ENCODE measurements at places on chromosomes 16 and 17.

GRCh38 chr17:32330147-32330546 is 11.8 kb downstream of the C17orf75 start:
- no peak for DNase-seq

GRCh38 chr17:64653325-64653984 is 8.7 kb downstream of the SMURF2 start:
- no peak for DNase-seq

- DNase-seq, result no peak
These were observed 79.2 kb downstream of the MYH11 start for GRCh38 chr16:15777533-15778203.

- DNase-seq, result no peak
These were observed 5.8 kb upstream of the KIFC3 start for GRCh38 chr16:57807968-57808528.

DNA sequence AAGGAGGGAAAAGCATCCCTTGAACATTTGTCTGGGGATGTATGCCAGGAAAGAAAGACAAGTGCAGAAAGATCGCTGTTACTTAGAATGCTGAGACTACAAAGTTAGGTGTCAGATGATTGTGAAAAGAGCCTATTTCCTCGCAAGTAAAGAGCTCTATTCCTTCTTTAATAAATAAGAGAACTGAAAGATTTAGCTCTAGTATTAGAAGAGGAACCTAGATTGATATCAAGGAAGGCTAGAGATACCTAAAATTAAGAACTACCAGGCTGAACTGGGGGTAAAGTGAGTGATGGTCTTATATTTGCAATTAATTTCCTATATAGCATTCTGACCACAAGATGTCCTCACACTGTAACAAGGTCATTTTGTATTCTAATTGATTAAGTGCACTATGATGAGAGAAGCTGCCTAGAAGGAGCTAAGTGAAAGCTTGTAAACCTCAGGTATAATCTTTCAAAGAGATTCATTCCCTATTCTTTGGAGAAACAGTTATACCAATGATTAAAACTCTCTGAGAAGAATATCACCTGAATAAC is 62.3 kb downstream of the SSH2 start:
- no peak for DNase-seq

- DNase-seq, result no peak
These were observed 20.9 kb downstream of the TNS4 start for GRCh38 chr17:40480501-40481003.

GRCh38 chr17:44359458-44360143 is 4.1 kb downstream of the FAM171A2 start:
- no peak for DNase-seq

- no peak for DNase-seq
These were observed 169.6 kb downstream of the XYLT1 start for GRCh38 chr16:17301184-17301583.

DNA sequence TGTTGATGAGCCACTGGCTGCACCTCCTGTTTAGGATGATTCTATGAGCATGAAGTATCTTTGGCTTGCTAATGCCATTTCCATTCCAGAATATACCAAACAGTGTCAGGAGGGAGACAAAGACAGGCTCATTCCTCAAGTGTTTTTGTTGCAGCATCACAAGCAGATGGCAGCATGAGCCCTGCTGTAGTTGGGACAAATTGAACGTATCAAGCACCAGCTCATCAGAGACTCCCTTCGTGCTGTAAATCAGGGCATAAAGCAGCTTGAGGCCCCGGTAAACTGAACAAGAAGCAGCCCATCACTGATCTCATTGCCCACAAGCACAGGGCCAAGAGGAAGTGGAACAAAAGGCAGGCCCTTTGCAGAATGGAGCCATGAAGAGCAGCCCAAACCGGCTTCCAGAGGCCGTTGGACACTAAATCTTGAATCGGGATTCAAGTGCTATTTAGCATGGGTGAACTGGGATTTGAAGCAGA is 45.9 kb upstream of the HS3ST3A1 start:
- DNase-seq, result no peak

DNA sequence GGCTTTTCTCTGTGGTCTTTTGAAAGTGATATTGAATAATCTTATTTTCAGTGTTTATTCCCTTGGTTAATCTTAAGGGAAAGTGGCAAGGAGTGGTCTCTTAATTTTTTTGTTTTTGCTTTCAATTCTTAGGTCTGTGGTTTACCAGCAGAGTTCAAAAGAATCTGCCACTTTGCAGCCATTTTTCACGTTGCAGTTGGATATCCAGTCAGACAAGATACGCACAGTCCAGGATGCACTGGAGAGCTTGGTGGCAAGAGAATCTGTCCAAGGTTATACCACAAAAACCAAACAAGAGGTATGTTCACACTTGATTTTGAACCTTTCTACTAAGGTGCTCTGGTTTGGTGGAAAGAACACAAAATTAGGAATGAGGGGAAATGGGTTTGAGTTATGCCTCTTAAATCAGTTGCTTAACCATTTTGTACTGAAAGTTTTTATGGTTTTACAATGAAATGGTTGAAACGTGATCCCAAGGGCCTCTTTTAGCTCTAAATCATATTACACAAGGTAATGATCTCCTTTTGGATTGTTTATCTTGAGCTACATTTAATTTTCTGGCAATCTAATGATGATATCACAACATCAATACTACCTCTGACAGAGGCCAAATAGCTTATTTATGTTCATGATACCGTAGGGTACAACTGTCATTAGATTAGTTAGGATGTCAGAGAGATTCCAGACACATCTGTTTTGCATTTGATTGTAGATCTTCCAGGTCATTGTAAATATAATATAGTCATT is 51.6 kb upstream of the CRISPLD2 start:
- DNase-seq, result no peak

DNA sequence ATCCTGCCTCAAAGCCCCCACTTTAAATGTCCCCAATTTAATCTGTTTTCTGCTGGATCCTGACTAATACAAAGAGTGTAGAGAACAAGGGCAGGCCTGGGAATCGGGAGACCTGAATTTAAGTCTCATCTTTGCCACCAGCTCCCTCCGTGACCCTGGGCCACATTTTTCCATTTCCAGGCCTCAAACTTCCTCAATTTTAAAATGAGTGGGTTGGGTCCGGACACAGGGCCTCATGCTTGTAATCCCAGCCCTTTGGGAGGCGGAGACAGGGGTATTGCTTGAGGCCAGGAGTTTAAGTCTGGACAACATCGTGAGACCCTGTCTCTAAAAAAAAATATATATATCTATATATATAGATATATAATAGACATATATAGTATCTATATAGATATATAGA is 61.4 kb downstream of the SRL start:
- no peak for DNase-seq

DNA sequence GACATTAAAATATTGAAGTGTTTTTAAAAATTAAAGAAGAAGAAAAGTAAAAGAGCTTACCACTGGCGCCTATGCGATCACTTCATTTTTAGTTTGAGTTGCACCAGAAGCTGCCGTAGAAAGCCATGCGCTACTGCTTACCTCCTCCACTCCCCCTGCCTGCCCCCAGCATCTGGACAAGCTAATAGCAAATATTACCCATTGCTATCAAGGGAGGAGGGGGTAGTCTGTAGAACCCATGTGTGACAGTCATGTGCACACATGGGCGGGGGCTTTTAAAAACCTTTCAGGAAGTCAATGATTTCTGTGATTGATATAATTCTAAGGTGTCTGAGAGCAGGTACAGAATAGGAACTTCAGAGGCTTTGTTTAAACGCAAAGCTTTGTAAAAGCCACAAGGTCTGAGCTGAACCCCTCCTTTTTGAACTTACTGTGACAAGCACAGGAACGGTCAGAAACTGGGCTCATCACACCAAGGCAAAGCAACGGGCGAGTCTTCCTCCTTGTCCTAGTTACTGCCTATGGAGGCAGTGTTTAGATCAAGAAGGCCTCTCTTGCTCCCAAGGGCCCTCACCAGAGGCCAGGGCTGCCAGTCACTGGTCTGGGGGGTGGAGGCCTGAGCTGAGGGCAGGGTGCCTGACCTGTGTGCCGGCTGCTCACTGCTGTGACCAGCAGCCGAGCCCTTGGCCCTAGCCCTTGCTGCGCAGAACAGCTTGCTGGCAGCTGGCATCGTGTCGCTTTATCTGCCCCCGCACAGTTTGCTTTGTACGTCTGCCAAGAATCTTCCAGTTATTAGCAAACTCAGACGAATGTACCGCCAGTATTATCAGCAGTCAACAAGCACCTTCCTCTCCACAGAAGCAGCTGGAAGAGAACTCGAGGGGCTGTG is 15.0 kb downstream of the GINS2 start:
- no peak for DNase-seq

- no peak for DNase-seq
These were observed 5.1 kb downstream of the ANKFN1 start for GRCh38 chr17:56158344-56158743.

- peak; percentile 97 for DNase-seq
These were observed at the start of gene PSMD11 for GRCh38 chr17:32444301-32445073. TSS of gene PSMD11 (plus strand) at chr17:32444510. CDS start at chr17:32444524, 14 bp downstream.

DNA sequence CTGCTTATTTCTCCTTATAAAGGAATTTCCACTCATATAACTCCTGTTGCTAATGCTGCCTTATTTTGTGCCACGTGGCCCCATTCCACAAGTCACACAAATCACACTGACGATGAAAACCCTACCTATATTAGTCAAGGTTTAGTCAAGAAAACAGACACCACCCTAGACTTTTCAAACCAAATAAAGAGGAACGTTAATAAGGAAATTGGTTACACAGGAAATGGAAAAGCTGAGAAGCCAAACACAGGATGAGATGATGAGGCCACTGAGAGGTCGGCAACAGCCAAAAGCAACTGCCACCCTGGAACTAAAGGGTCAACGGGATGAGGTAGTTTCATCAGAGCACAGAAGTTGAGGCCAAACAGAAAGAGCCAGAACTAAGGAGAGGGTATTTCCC is 47.3 kb upstream of the ALOX12 start:
- no peak for DNase-seq

GRCh38 chr17:14306596-14306995 is 5.7 kb downstream of the HS3ST3B1 start:
- DNase-seq, result no peak

- DNase-seq, result no peak
These were observed 57.9 kb upstream of the CLEC19A start for GRCh38 chr16:19227643-19228042.

DNA sequence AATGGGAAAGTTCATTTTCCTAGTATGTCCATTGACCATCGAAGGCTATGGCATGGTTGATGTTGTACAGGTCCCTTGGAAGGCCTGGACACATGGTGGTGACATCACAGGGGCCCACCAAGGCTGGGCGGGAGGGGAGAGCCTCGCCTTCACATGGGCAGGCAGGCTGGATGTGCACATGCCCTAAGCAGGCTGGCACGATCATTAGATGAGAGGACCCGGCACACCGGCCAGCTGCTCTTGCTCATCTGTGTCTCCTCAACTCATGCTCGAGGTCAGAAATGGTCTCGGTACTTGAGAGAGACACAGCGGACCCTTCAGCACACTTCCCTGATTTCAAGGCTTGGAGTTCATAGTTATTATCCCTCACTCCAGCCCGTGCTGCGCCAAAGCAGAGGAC is 416.9 kb upstream of the ZFHX3 start:
- no peak for DNase-seq

- no peak for DNase-seq
These were observed 32.1 kb upstream of the KRT17 start for GRCh38 chr17:41656249-41657023.

GRCh38 chr16:13402601-13403000 is 501.2 kb downstream of the SHISA9 start:
- no peak for DNase-seq

DNA sequence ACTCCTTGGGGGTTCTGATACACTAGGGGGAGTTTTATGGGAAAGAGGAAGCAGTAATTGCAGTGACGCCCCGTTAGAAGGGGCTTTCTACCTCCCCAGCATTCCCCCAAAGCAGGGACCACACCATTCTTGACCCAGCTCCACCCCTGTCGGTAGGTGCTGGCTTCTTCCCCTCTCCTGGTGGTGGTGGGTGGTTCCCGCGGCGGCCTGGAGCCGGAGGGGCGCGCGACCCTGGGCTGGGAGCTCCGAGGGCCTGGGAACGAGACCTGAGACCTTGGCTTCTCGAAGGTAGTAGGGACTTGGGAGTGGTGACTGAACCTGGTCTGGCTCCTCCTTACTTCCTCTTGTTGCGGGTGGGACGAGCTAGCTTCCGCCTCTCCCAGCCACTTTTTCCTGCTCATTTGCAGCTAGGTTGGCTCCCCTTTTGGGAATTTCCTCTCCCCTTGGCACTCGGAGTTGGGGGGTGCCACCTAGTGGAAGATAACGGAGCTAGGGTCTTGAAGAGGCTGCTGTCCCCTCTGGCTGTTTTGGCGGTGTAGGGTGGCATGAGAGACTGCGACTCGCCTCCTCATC is 438 bp downstream of the GRN start:
- no peak for DNase-seq

DNA sequence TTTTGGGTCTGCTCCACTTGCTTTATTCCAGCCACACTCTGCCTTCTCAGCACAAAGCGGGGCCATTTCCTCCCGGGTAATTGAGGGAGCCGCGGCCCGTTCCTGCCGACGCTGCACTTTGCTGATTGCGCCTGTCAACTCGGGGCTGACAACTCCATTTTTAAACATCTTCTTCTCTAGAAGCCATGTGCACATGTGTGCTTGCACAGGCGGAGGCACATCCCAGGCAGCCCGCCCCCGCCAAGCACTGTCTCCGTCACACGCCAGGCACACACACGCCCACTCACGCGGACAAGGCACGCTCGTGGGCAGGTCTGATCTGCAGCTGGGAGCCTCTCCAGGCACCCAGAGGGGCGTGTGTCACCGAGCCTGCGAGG is 63.2 kb downstream of the ENGASE start:
- no peak for DNase-seq
